ENCODE measurements at places on chromosomes 6 and 20.

DNA sequence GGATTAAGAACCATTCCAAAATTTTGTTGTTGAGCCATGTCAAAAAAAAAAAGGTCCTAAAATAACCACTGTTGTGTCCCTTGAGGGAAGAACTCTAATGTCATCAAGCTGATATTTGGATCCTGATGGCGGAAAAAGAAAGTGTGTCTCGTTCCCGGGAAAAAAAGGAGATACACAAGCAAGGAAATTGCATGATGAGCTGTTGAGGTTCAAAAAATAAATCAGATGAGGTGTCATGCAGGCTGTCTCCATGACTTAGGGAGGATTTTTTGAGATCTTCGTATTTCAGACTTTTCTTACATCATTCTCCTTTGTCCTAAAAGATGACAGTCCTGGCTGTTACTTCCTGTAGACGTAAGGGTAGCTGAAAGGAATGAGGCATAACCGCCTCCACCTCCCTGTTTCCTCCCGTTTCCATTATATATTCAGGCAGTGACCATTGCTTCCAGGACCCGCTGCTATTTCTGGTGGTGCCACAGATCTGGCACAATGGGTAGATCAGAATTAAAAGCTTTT is 117.3 kb upstream of the TNFAIP3 start:
- no peak for DNase-seq

DNA sequence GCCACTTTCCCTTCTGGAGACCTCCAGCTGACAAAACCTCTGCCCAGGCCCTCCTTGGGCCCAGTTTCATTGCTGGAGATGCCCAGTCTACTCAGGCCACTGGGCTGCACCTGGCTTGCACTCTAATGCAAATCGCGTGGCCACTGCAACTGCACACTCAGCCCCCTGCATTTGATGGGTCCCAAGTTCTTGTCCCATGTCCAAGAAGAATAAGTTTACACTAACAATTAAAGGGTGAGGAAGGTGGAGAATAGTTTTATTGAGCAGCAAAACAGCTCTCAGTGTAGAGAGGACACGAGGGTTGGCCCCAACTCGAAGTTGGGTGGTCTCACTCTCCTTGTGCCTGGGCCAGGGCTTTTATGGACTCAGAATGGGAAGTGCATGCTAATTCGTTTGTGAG is 31.9 kb upstream of the THEMIS start:
- DNase-seq: no peak

GRCh38 chr20:21125072-21125848 is 622 bp upstream of the KIZ start:
- no peak for DNase-seq

DNA sequence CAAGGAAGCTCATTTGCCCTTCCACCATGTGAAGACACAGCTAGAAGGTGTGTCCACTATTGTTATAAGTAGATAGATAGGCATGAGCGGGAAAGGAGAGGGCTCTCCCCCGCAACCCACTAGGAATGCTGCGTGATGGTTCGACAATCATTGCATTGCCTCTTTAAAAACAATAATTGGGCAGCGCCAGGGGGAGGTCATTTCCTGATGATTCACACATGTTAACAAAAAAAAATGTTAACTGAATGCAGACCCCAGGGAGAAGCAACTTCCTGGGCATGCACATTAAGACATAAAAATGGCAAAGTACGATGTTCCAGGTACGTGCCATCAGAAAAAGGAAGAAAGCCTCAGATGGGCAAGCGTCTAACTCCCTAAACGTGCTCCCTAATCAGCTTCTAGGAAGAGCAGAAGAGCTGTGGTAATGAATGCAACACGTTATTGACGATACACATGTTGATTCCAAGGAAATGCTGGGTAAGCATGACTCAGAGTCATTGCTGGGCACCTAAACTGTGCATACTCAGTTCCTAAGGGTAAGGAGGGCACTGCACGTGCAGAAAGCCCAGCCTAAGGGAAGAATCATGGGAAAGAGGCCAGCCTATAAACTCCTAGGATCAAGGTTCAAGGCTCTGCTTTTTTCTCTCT is 113.7 kb downstream of the FAM217A start:
- no peak for DNase-seq

DNA sequence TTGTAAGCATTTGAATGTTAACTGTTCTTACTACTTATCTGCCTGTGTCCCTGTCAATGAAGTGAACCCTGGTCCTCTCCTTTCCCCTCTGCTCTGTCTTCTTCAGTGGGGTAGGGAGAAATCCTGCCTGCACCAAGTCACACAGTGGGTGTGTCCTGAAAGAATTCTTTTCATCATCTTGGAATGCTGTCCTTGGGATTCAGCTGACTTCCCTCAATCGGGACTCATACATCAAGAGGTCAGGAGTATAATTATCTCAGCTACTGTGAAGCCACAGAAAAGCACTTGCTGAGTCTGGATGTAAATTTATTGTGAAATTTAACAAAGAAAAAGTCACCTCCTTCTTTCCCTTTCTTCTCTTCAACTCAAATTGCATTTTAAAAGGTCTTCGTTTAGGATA is 328.5 kb downstream of the SOX4 start:
- no peak for DNase-seq

GRCh38 chr6:130303431-130303830 is 62.4 kb upstream of the TMEM200A start:
- DNase-seq: no peak

DNA sequence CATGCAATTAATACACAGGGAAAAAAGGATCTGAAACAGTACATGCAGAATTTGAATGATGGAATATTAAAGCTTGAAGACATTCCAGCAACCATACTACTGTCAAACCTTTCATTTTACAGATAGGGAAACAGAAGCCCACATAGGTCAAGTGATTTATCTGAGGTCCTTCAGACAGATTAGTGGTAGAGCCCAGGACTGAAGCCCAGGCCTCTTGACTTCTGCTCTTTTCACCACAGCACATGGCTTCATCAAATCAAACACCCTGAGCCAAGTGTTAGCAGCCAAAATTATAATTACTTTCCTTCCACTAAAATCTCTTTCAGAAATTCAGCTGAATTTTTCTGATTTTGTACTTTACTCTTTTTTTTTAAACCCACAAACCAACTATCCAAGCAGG is 435.6 kb upstream of the RUNX2 start:
- no peak for DNase-seq

DNA sequence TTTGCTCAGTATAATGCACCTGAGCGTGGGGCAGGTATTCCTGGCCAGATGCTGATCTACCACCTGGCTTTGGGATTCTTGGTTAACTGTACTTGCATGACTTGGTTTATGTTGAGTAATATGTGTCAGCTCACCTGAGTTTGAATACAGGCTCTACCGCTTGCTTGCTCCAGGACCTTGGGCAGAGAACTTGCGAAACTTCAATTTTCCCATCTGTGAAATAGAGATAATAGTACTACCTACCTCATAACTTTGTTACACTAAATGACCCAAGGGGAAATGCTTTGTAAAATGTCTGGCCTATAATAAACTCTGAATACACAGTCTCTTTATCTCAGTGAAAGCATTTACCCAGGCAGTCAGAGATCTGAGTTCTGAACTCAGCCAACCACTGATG is 51.8 kb downstream of the SCAND1 start:
- DNase-seq: no peak

GRCh38 chr6:117440706-117441525 is 15.2 kb upstream of the ROS1 start:
- no peak for DNase-seq

- no peak for DNase-seq
These were observed 23.3 kb downstream of the ATXN1 start for GRCh38 chr6:16737925-16738324.

GRCh38 chr6:36430351-36430750 is 12.3 kb downstream of the PXT1 start:
- DNase-seq: peak; percentile 45

- no peak for DNase-seq
These were observed 30.6 kb downstream of the SHLD1 start for GRCh38 chr20:5780846-5781217.

DNA sequence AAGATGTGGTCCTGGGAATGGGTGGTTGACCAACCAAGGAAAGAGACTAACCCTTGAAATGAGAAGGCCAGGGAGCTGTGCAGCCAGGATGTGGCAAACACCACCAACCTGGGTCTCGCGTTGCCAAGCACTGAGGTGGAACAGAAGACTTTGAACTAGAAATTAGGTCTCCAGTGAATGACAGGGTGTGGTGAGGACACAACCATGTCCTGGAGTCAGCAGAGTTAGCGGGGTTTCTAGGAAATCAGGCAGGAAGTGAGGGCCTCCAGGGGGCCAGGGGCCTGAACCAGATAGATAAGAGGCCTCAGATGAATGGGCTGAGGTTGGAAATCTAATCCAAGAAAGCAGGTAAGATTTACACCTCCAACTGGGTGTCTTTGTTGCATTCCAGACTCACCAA is 353.3 kb upstream of the ARID1B start:
- DNase-seq: no peak

DNA sequence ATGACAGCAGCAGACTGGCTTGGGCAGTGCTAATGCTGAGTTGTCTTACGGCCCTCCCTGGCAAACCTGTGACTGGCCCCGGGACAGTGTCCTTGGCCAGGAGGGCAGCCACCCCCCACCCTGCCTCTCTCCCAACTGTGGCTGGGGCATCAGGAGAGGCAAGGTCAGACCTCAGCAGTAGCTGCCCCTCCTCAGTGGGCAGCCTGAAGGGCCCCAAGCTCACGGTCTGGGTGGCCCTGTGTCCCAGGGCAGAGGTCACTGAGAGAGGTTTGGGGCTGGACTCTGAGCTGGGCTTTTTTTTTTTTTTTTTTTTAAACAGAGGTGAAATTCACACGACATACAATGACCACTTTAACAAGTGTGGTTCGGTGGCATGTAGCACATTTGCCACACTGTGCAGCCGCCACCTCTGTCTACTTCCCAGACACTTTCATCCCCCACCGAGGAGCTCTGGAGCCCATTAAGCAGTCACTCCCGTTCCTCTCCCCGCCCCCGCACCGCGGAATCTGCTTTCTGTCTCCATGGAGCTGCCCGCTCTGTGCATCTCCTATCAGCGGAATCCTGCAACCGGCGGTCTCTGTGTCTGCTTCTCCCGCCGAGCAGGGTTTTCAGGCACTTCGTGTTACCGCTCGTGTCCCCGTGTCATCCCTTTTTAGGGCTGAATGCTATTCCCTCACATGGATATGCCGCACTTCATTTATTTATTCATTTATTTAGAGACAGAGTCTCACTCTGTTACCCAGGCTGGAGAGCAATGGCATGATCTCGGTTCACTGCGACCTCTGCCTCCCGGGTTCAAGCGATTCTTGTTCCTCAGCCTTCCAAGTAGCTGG is 67.9 kb upstream of the GATA5 start:
- DNase-seq: no peak

DNA sequence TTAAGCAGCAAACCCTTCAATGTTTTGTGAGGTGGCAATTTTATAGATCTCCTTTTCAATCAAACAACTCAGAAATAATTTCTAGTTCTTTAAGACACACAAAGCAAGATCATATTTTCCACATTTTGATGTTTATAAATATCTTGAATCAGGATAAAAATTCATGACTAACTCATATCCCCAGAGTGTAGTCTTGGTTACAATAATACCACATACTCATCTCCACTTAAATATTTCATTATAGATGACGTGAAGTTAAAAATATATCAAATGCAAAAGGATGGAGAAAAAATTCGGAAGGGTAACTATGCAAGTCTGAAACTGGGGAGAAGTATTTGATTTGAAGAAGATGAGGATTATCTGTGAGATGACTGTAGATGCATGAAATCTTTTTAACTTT is 59.8 kb upstream of the HIVEP1 start:
- no peak for DNase-seq

DNA sequence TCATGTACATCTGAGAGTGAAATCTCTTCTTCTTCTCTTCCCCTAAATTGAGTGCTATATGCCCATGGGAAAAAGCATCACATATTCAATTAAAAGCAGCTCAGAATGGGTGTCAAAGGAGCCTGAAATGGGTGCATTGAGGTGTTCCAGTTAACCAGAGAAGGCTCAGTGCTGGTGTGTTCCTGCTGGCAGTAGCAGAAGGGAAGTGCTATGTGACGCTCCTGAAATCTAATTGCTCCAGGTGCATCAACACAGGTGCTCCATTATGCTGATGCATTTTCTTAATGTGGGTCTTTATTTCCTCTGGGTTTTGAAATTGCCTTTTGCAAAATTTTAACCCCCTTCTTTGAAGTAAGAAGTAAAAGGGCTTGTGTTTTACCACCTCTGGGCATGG is 17.9 kb downstream of the SLC22A2 start:
- DNase-seq: no peak

Data from D721Med (cell line).